Ureter (tissue), 1 donor: ENCODE measurements at places on chromosomes 2 and 18.

DNA sequence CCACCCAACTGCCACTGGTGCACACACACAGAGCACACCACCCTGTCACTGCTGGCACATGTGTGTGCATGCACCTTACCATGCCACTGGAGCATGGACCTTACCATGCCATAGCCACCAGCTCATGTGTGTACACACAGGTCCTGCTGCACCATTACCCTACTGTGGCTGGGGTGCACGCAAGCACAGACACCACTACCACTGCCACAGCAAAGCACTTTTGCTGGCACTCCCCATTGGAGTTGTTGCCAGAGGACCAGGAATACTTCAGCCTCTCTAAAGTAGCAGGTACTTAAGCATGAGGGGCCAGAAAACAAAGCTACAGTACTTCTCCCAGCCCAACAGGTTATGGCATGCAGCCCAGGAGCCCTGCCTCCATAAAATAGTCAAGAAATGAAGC, 404.8 kb downstream of the MBD2 start:
- no peak for DNase-seq

DNA sequence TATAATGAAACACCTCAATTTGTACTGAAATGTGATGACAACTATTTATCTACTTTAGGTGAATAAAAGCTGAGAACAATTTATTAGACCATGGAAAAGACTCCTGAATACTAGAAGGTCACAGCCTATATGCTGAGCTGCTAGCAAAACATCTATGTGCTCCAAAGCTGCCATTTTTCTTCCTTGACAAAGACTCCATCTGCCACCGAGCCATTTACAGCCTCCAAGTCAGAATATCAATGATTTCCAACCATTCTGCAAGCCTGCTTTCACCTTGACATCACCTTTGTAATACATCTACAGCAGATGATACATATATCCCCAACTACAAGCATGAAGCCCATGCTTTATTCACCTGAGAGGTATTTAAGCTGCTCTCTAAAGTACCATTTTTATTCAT, 84.9 kb downstream of the BAZ2B start:
- DNase-seq, result no peak

- no peak for DNase-seq
Measured at GRCh38 chr2:231146665-231147064, 21.8 kb upstream of the HTR2B start.

DNA sequence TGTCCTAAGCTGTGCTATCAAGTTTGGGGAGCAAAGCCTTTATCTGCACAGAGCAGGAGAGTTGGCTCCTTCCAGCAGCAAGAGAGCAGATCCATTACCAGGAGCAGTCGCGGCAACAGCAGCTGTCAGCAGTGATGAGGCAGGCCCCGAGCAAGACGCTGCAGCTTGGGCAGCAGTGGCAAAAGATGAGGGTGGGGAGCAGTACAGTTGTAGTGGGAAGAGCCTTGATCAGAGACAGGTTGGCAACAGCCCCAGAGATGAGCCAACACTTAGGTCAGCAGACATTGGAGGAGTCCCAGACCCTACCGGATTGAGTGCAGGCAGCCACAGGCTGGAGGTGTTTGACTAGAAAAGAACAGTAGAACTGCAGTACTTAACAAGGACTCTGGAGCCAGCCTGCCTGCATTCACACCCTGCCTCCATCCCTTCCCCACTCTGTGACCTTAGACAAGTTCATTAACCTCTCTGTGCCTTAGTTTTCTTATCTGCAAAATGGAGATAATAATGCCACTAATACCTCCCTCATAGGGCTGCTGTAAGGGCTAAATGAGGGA, 117.1 kb upstream of the SERTAD2 start:
- DNase-seq, result no peak

- no peak for DNase-seq
Measured at GRCh38 chr18:79426376-79427300, 30.9 kb downstream of the NFATC1 start.

GRCh38 chr18:73509460-73509859, 638.2 kb downstream of the FBXO15 start:
- no peak for DNase-seq
